ENCODE measurements at places on chromosomes 13 and 19. TPM values are rescaled to one million over a fixed set of nuclear protein-coding genes. Genes with fewer than 3 reads are reported as not detected.

The GJA3 gene
- under 0.01 TPM for total RNA-seq

The ZGLP1 gene
- total RNA-seq = 0.13 TPM

The MEIS3 gene
- 0.13 TPM for total RNA-seq

The PINLYP gene
- total RNA-seq = 4.5 TPM

The CEP89 gene
- 6.7 TPM for total RNA-seq

The GFY gene
- not detected for total RNA-seq

The KLK14 gene
- not detected for total RNA-seq

The CD79A gene
- 0.13 TPM for total RNA-seq

The ZNF468 gene
- 17.4 TPM for total RNA-seq

The FUT6 gene
- total RNA-seq = not detected

The KLK3 gene
- total RNA-seq = not detected

The CEACAM20 gene
- not detected for total RNA-seq

The MEIOSIN gene
- total RNA-seq = not detected

The SLC15A1 gene
- not detected for total RNA-seq

The CABP5 gene
- total RNA-seq = not detected

The TSPAN16 gene
- total RNA-seq = not detected

The CEBPA gene
- total RNA-seq = 0.13 TPM

The SH2D3A gene
- total RNA-seq = 3.2 TPM

The ACP7 gene
- not detected for total RNA-seq

The ZNF480 gene
- 3.2 TPM for total RNA-seq

The GPC6 gene
- under 0.01 TPM for total RNA-seq

The FTL gene
- 625 TPM for total RNA-seq

The PSMC4 gene
- 79.2 TPM for total RNA-seq

The NLRP11 gene
- under 0.01 TPM for total RNA-seq

The CFD gene
- 2.2 TPM for total RNA-seq

The ATP8B3 gene
- 0.90 TPM for total RNA-seq

The PSG11 gene
- total RNA-seq = 0.13 TPM

The ONECUT3 gene
- total RNA-seq = not detected
